ENCODE measurements at places on chromosomes 5 and 9.
A peak's percentile ranks its signal among the peaks of the same experiment; 100 is the strongest.

DNA sequence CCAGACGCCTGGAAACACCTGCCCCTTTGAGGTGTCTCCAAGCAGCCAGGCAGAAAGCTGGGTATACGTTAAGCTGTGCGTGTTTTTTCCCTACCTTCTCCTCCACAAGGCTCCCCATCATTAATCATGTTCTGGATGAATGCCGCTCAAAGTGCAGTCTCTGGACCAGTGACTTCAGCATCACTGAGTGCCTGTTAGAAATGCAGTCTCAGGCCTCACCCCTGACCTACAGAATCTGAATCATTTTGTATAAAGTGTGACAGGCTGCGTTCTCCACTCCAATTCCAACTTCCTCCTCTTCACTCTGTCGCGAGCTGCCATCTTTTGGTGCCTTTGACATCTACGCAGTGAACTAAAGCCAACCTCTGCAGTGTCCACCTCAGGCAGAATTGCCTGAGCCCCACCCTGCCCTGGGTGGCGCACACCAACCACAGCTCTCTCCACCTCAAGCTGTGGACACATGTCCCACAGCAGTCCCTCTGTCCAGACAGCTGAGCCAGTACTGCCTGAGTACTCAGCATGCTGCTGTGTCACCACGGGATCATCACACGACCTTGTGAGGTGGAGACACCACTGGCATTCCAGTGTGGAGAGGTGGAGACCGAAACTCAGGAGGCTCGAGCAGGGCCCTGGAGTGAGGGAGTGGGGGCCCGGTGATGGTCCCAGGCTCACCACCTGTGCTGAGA, 14.2 kb downstream of the PTPN3 start:
- DNase-seq, result no peak

GRCh38 chr9:134303601-134304000, 22.7 kb upstream of the RXRA start:
- DNase-seq, result no peak

- no peak for DNase-seq
These were observed 11.1 kb upstream of the ORM1 start for GRCh38 chr9:114311571-114312512.

DNA sequence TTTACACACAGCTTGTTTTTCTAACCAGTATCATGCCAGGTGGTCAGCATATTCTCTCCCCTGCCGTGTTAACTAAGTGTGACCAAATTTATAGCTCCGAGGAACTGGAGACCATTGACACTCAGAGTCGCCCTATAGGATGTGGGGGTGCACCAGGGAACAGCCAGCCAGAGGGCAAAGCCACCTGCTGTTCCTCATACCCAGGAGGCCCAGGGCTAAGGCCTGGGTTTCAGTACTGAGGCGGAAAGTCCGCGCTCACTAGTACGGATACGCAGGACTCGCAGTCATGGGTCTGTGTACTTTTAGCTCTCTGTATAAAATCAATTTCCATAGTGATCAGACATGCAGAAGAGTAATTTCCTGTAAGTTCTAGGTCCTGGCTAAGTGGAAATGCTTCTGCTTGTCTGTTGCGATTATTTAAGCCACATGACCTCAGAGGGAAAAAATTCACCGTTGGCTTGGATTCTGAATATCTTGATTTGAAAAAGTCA, 247.0 kb downstream of the AOPEP start:
- no peak for DNase-seq

DNA sequence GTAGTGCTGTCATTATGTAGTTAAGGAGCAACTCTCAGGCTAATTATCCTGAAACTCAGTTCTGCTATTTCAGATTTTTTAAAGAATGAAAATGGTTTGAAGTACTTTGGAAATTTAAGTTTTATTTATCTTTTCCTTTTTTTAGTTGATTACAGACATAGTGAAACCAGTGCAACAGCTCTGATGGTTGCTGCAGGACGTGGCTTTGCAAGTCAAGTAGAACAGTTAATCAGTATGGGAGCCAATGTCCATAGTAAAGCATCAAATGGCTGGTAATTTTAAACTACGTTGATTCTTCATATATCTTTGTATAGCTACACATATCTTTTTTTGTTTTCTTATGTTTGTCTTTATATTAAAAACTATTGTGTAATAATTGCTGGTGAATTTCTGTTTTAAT, 34.9 kb downstream of the YTHDC2 start:
- DNase-seq, result no peak

DNA sequence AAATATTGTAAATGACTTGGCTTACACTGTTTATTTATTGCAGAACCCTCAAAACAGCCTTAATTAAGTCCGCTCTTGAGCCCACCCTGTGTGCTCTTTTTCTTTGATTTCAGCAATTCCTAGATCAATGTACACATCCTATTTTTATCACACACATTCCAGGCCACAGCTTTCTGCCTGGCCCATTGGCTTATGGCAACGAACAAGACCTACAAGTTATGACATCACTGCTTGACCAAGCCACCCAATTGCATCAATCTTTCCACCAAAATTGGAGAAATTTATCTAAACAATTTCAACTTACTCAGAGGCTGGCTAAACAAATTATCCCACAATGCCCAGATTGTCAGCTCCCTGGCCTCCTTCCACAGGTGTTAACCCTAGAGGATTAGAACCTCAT, 158.4 kb downstream of the CPLANE1 start:
- no peak for DNase-seq

- no peak for DNase-seq
These were observed 3.9 kb upstream of the MAN1B1 start for GRCh38 chr9:137082925-137083290.

- no peak for DNase-seq
These were observed 75.3 kb upstream of the OLFM1 start for GRCh38 chr9:135012166-135012565.

GRCh38 chr9:89455356-89455824, 42.5 kb downstream of the SEMA4D start:
- no peak for DNase-seq

DNA sequence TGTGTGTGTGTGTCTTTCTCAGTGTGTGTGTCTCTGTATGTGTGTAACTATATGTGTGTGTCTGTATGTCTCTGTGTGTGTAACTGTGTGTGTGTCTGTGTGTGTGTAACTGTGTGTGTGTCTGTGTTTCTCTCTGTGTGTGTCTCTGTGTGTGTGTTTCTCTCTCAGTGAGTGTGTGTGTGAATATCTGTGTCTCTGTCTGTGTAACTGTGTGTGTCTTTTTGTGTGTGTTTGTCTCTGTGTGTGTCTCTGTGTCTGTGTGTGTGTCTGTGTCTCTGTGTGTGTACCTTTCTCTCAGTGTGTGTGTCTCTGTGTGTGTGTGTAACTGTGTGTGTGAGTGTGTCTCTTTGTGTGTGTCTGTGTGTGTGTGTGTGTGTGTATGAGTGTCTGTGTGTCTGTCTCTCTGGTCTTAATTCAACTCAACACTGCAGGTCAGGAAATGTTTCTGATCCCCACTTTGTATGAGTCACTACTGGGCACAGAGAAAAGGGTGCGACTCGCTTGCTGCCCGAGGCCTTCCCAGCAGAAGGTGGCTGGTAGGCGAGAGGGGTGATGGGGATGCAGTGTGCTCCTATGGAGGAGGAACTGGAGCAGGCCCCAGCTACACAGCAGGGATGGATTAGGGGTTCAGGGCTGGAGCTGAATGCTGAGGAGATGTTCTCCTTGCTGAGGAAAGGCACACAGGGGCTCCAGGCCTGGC, 52.1 kb downstream of the NSG2 start:
- DNase-seq, result no peak

- no peak for DNase-seq
These were observed 335.8 kb downstream of the IRX2 start for GRCh38 chr5:2415678-2416077.

DNA sequence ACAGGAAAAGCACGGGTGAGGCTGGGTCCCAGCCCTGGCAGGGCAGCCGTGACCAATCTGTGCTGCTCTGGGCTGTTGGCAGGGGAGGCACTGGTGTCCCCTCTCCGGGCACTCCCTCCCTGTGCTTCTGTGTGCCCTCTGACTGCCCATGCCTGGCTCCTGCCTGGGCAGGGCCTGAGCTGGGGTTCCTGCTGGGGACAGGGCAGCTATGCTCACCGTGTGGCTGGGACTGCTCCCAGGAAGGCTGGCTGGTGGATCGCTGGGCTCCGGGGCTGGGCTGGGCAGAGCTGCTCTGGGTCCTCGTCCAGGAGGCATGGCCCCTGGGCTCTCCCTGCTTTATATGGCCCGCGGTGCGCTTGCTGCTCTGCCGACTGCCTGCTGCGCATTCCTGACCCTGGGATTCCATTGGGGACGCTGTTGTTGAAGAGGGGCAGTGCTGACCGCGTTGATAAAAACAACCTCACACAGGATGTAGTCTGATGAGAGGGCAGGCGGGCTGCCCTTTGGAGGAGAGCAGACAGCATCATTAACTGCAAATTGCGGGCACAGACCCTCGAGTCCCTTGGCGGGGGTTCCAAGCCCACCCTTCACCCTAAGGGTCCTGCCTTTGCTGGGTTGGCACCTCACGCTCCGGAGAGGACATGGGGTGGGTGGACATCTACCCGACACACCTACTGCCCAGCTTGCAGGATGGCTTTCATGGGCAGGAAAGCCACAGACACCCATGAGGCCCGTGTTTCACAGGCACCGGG, 955 bp downstream of the QRFP start:
- no peak for DNase-seq

DNA sequence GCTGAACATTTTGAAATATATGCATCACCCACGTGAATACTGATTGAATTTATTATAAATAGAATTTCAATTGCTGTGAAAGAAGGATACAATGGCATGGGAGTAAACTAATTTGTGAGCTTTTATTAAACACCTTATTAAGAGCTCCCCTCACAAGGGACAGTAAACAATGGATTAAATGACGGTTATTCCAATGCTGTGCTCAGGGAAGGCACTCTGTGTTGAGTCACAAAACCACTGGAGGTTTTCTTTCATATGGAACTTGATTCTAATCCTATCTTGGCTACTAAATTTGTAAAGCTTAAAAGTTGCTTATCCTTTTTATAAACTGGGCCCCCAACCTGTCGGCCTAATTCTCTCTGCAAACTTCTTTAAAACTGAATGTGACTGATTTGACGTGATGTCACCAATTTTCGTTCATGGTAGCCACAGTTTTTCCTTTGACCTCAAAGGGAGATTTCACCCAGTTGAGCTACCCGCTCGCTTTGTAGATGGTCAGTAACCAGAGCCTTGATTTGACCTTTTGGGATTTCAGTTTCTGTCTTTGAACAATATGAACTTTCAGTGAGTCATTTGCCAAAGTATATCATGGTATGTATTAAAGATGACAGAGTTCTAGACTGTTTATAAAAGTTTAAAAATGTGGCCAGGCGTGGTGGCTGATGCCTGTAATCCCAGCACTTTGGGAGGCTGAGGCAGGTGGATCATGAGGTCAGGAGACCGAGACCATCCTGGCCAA, 61.3 kb upstream of the PIK3R1 start:
- DNase-seq, result no peak

DNA sequence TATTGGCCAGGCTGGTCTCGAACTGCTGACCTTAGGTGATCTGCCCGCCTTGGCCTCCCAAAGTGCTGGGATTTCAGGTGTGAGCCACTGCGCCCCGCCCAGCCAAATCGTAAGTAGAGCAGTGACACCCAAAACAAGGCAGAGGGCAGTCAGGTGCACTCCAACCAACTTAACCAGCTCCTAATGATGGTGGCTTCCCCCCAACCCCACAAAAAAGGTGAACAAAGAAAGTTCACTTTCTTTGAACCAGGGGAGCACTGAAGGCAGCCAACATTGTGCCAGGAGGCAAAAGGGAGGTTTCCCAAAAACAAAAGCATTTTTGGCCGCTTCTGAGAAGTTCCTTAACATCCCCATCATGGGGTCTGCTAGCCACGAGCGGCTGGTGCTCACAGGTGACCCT, 9.6 kb downstream of the GMCL2 start:
- no peak for DNase-seq

- DNase-seq, result peak; percentile 71
These were observed 18.3 kb upstream of the PHYHD1 start for GRCh38 chr9:128902351-128903078.
